ENCODE measurements at places on chromosomes 2 and 18.

GRCh38 chr2:118176601-118177000 is 88.3 kb downstream of the INSIG2 start:
- DNase-seq = no peak

- no peak for DNase-seq
These were observed 164.2 kb upstream of the FANCL start for GRCh38 chr2:58405341-58405740.

DNA sequence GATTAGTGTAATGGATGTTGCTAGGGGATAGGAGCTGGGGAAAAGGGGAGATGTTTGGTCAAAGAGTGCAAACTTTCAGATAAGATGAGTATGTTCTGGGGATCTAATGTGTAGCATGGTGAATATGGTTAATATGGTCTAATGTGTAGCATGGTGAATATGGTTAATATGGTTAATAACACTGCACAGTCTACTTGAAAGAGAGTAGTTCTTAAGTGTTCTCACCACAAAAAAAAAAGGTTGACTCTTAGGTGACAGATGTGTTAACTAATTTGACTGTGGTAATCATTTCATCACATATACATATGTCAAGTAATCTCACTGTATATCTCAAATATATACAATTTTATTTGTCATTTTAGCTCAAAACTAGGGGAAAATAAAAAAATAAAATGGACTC is 121.3 kb upstream of the CD226 start:
- no peak for DNase-seq

- no peak for DNase-seq
These were observed 126.0 kb downstream of the LPIN1 start for GRCh38 chr2:11872247-11872947.

DNA sequence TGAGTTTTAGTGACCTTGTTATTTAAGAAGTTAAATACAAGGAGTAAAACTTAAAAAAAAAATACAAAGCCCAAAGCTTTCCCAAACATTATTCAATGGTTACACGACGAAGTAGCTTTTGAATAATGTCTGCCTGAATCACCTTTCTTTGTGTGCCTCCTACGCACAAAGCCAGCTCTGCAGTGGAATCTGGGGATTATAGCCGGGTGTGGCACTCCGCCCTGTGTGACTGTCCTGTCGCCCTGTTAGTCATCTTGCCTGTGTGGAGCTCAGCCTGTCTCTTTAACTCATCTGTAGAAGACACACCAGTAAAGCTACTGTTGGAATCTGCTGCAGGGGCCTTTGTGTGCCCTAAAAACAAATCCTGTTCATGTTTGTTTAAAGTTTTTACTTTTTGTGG is 79.4 kb upstream of the TCF7L1 start:
- peak; percentile 8 for DNase-seq

GRCh38 chr2:176285321-176285720 is 16.1 kb downstream of the MTX2 start:
- no peak for DNase-seq

- DNase-seq = no peak
These were observed 23.0 kb upstream of the HS6ST1 start for GRCh38 chr2:128341621-128342020.

GRCh38 chr2:149991576-149991975 is 404.0 kb upstream of the MMADHC start:
- no peak for DNase-seq

Data from CD4-positive, alpha-beta T cell treated with Interleukin-6 for 4 hours (primary cell).